ENCODE measurements at places on chromosomes 6 and 20.

- DNase-seq, result no peak
These were observed 4.9 kb downstream of the CDH22 start for GRCh38 chr20:46303176-46303956.

DNA sequence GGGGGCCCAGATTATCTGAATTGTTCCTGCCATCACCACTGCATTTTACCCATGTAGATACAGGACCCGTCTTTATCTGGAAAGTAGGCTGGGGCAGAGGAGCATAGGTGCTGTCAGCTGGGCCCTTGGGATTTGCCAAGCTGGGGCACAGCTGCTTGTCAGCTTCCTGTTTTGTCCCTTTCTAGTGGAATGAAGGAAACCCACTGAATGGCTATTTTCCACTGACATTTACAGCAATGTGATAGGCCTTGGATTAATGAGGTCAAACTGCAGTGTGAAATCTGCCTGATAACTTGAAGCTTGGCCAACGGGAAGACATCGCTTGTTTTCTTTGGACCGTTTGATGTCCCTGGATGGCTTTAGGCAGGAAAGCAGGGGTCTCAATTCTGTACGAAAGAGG, 6.7 kb downstream of the PPP1R16B start:
- DNase-seq, result no peak

- DNase-seq, result no peak
These were observed 206.9 kb downstream of the TMEM242 start for GRCh38 chr6:157116426-157116825.

DNA sequence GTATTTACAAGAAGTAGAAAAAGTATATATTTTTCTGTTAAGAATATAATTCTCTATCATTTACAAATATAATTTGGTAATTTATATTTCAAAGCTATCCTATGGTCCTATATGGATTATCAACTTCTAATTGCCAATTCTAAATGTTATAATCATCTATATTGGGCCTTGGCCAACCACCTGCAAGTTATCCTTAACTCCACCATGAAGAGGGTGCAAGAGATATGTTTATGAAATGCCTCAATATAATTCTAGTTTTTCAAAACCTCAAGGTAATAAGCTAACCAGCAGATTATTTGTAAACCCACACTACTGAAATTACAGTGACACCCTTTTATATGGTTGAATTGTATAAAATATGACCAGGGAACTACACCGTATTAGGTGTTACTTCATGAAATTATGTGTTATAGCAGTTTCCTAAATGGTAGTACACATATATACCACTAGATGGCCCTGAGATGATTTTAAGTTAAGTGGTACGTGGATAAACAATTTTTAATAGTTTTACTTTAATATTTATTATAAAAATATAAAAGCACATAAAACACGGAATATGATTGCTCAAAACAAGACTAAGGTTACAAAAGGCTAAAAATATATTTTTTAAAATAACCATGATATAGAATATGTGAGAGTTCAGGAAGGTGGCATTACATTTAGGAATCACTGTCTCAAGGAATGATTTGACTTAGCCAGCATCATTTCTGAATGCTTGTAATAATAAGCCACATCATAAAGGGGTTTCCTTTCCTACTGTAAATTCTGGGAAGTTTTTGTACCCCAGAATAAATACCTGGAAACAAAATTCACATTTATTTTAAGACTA, 9.8 kb upstream of the PNISR start:
- no peak for DNase-seq

Measured in stimulated activated CD8-positive, alpha-beta memory T cell treated with anti-CD3 and anti-CD28 coated beads, Interleukin-7, amount 100 ng/mL, for 1 hour (primary cell).